ENCODE measurements at places on chromosomes 16 and 17.

- DNase-seq, result no peak
These were observed 47.3 kb downstream of the GDE1 start for GRCh38 chr16:19474617-19475016.

GRCh38 chr16:64184156-64184555 lies 937.7 kb downstream of the CDH11 start:
- DNase-seq, result no peak

- DNase-seq, result no peak
These were observed 17.5 kb downstream of the CMTM3 start for GRCh38 chr16:66621973-66622372.

DNA sequence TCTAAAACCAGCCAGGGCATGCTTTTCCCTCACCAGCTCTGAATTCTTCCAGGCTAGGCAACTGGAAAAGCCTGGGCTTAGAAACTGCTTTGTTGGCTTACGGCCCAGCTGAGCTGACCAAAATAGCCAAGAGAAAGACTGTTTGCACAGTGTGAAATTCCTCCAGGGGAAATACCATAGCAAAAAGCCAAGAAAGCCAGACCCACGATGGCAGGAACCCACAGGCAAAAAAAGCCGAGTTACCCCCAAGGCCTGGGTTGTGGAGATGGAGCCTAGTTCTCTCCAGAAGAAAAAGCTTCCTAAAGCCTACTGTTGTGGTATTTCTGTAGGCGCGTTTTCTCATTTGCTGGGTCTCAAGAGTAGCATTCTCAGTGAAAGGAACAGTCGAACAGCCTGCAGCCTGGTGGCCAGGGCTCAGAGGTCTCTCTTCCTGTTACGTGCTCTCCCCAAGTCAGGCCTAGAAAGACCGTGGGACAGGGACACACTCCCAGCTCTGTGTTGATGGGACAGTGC lies 9.2 kb downstream of the SP2 start:
- no peak for DNase-seq

- no peak for DNase-seq
These were observed 11.9 kb downstream of the CTRL start for GRCh38 chr16:67919622-67920221.

DNA sequence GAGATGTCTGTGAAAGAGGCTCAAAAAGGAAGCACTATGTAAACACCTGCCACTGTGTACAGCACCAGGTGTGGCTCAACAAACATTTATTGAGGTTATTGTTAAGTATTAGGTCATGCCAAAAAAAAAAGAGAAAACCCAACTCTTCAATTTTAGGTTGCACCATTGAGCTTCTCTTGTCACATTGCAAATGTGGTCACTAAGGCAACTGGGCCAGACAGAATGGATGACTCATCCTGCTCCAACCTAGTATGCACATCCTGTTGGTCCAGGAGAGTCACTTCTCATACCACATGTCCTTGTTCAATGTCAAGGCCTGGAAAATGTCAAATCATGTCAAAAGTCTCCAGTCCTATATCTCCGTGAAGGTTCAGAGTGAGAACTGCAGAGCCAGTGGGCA lies 25.0 kb downstream of the HOXB1 start:
- peak; percentile 92 for DNase-seq

Measured in HT1080 (cell line).